ENCODE measurements at places on chromosomes 2 and 18. TPM values are rescaled to one million over a fixed set of nuclear protein-coding genes. Genes with fewer than 3 reads are reported as not detected.
A peak's percentile ranks its signal among the peaks of the same experiment; 100 is the strongest.

ABCG5 gene
- total RNA-seq: not detected

- no peak for DNase-seq
- no peak overlapping the region for H3K27ac ChIP-seq
- H3K36me3 ChIP-seq: no peaks in the 10 kb centered on the region
- H3K27me3 ChIP-seq: no peaks in the 10 kb centered on the region
Observed at GRCh38 chr2:163264341-163264740, 425.8 kb upstream of the KCNH7 start.

- no peaks in the 10 kb centered on the region for H3K27me3 ChIP-seq
- peak overlapping the region; percentile 99 for H3K27ac ChIP-seq
- H3K36me3 ChIP-seq: peaks cover 20% of the 10 kb centered on the region
- no peak for DNase-seq
- peak overlapping the region; percentile 96 for H3K4me3 ChIP-seq
Observed at GRCh38 chr2:219280651-219281050, 1.5 kb downstream of the DNAJB2 start.

DNA sequence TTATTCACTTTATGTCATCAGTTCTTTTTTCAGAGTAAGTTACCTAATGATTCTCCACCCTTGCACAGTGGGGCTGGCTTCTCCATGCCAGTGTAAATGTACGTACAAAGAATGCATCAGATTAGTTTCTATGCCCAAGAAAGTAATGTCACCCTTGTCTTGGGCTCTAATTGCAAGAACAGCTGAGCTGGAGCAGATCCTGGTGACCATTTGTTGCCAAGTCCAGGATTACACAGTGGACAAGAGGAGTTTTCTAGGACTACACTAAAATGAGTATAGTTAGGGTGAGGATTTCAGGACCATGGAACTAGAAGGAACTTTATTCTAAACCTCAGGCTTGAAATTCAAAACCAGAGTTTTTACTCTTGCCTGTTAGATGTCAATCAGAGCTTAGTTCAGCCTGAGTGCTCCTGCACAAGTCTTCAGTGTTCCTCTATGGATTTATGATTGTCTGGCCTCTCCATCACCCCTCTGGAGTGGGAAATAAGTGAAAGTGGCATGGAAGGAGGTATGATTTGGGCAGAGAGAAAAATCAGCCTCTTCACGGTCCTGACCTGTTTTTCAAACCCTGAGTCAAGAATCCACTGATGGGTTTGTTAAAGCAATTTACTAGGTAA lies 29.8 kb downstream of the PCBP1 start:
- no peak overlapping the region for H3K27ac ChIP-seq
- no peak for DNase-seq
- H3K27me3 ChIP-seq: no peaks in the 10 kb centered on the region
- peaks cover 46% of the 10 kb centered on the region for H3K4me1 ChIP-seq

MOGAT1 gene
- not detected for total RNA-seq

DNA sequence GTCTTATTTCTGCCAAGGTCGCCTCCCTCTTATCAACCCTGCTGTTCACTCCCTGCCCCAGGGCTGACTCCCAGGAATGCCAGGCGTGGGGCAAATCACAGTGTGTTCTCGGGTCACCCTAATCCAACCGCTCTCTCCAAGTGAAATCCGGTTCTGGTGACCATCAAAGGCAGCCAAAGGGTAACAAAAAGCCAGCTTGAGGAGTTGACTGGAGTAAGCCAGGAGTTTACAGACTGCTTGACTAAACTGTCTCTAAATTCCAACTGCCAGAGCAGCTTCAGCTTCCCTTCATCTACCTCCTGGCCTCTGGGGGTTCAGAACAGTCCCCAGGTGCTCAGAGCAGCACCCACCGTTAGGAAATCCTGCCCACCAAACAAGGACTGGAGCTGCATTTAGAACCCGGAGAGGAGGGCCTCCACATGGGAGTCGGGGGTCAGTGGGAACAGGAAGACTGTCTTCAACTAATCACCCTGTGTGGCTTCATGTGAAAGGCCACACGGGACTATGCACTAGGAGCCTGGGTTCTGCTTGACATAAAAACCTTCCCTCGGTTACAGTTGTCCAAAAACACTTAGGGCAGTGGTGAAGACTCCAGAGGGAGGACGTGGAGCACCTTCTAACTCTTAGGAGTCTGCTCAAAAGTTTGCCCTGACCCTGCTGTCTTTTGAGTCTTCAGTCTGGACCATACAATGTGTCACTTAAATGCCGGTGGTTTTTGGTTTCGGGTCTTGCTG lies 24.2 kb upstream of the MCFD2 start:
- H3K36me3 ChIP-seq: peaks cover 16% of the 10 kb centered on the region
- H3K4me3 ChIP-seq: peak overlapping the region; percentile 79
- peaks cover 44% of the 10 kb centered on the region for H3K4me1 ChIP-seq
- DNase-seq: no peak
- H3K27me3 ChIP-seq: no peaks in the 10 kb centered on the region
- H3K27ac ChIP-seq: peak overlapping the region; percentile 84

FSHR gene
- total RNA-seq: not detected

ERBB4 gene
- total RNA-seq: not detected

DNA sequence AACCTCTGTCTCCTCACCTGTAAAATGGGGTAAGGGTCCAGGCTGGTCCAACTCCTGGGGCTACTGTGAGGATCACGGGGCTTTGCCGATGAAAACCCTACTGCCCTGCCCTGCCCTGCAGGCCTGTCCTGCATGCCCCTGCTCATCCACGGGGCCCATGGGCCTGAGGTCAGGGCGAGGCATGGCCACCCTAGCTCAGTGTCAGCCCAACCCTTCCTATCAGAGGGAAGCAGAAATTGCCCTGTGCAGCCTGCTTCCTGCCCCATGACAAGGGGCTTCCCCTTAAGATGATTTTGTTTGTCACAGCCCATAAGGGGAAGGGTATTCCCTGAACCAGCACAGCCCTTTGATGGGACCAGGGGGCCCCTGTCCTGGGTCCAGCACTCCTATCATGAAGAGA lies 353.6 kb upstream of the ID2 start:
- H3K27me3 ChIP-seq: peaks cover 13% of the 10 kb centered on the region
- no peak overlapping the region for H3K27ac ChIP-seq
- no peak for DNase-seq
- peaks cover 54% of the 10 kb centered on the region for H3K4me1 ChIP-seq
- no peak overlapping the region for H3K4me3 ChIP-seq

CCDC178 gene
- total RNA-seq: not detected

GRCh38 chr2:224922142-224922727 lies 120.0 kb downstream of the DOCK10 start:
- H3K4me1 ChIP-seq: peaks cover 59% of the 10 kb centered on the region
- H3K27me3 ChIP-seq: no peaks in the 10 kb centered on the region
- H3K4me3 ChIP-seq: peak overlapping the region; percentile 6
- no peak for DNase-seq

GRCh38 chr2:74227646-74228045 lies 29.2 kb downstream of the MTHFD2 start:
- no peaks in the 10 kb centered on the region for H3K27me3 ChIP-seq
- H3K36me3 ChIP-seq: no peaks in the 10 kb centered on the region
- peaks cover 3% of the 10 kb centered on the region for H3K4me1 ChIP-seq

DNA sequence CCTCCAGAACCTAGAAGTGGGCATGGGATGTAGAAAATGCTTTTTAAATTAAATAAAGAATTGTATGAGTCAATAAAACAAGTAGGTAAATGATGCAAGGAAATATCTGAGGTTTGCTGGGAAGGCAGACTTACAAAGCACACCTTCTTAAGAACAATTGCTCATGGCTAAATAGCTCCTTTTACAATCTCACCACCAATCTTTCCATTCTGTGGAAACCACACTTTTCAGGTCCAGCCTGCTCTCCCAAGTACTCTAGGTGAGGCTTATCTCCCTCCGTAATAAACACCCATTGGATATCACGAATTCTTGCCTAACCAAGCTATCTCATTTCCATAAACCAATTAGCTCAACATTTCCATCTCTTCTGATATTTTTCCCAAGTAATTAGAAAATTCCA lies 91.5 kb upstream of the SLC8A1 start:
- DNase-seq: no peak
- H3K27ac ChIP-seq: no peak overlapping the region
- H3K4me3 ChIP-seq: no peak overlapping the region

COL4A4 gene
- 0.15 TPM for total RNA-seq

AFF3 gene
- 13.0 TPM for total RNA-seq

DNA sequence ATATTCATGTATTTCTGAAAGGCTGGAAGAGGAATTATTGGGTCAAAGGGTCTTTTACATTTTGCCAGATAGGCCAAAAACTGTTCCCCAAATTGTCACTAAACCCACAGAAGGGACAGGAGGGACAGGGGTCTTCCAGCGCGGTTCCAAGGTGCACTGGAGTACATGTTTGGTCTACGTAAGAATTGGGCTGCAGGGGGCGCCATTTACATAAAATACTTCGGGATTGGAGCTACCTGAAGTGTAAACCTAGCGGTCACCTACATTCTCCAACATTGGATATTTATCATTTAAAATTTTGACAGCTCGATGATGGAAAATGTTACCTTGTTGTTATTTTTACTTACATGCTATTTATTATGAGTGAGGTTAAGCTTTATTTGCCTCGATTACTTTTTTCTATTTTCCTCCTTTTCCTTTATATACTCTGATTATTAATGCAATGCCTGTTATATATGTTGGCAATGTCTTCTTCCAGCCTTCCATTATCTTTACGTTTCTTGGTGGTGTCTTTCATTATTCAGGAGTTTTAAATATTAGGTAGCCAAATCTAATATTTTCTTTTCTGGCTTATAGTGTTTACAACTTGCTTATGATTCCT lies 43.0 kb upstream of the RAB6C start:
- H3K36me3 ChIP-seq: no peaks in the 10 kb centered on the region
- H3K27ac ChIP-seq: no peak overlapping the region
- H3K27me3 ChIP-seq: peaks cover 28% of the 10 kb centered on the region
- no peaks in the 10 kb centered on the region for H3K4me1 ChIP-seq

- H3K36me3 ChIP-seq: no peaks in the 10 kb centered on the region
- H3K27ac ChIP-seq: no peak overlapping the region
- peaks cover 12% of the 10 kb centered on the region for H3K4me1 ChIP-seq
- no peak for DNase-seq
- no peaks in the 10 kb centered on the region for H3K27me3 ChIP-seq
Observed at GRCh38 chr2:177204417-177204816, 8.2 kb upstream of the HNRNPA3 start.

DNA sequence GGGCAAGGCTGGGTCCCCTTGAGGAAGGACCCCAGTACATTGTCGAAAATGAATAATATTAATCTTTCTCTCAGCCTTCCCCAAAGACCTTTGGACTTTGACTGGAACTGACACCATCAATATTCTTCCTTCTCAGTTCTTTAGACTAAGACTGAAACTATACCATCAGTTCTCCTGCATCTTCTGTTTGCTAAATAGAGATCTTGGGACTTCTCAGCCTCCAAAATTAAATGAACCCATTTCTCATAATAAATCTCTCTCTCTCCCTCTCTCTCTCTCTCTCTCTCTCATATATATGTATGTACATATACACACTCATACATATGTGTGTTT lies 39.7 kb upstream of the VRK2 start:
- no peaks in the 10 kb centered on the region for H3K4me1 ChIP-seq
- H3K36me3 ChIP-seq: no peaks in the 10 kb centered on the region
- no peak overlapping the region for H3K27ac ChIP-seq
- H3K4me3 ChIP-seq: no peak overlapping the region
- DNase-seq: no peak

DNA sequence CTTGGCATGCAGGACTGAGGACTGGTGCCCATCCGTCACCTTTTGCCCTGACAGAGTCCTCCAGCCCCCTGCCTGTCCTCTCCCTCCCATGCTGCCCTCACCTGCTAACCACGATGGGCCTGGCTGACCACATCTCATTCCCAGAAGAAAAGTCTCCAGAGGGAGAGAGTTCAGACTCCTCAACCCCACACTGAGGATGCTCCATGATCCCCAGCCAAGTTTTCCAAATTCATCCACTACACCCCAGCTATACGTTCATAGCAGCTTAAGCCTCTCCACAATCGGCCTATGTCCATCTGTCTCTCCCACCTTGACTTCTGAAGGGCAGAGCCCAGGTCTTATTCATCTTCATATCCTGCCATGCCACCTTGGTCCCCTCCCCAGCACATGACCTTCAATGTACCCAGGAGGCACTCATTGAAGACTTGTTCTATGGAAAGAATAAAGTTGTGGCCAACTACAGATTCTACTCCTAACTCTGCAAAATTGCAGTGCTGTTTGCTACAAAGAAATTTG lies 115.6 kb upstream of the ID2 start:
- no peak for DNase-seq
- peak overlapping the region; percentile 33 for H3K27ac ChIP-seq
- peaks cover 4% of the 10 kb centered on the region for H3K27me3 ChIP-seq
- H3K4me3 ChIP-seq: no peak overlapping the region
- no peaks in the 10 kb centered on the region for H3K36me3 ChIP-seq

DNA sequence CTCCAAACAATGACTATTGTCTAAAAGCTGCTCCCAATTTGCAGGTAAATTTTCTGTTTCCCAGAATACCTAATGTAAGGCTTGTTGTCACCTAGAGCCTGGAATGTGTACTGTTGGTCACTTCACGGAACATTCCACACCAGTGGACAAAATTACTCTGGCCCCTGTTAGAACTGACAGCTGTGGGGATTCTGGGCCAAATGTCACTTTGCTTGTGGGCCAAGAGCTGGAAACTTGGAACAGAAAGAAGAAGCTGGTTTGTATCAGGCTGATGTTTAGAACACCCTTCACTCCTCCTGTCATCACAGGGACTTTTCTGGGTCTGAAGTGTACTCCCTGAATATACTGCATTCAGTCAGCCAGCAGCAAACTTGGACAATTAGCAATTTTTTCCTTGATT lies 495.6 kb upstream of the SYT4 start:
- H3K4me1 ChIP-seq: no peaks in the 10 kb centered on the region
- H3K4me3 ChIP-seq: no peak overlapping the region
- no peak for DNase-seq

DNA sequence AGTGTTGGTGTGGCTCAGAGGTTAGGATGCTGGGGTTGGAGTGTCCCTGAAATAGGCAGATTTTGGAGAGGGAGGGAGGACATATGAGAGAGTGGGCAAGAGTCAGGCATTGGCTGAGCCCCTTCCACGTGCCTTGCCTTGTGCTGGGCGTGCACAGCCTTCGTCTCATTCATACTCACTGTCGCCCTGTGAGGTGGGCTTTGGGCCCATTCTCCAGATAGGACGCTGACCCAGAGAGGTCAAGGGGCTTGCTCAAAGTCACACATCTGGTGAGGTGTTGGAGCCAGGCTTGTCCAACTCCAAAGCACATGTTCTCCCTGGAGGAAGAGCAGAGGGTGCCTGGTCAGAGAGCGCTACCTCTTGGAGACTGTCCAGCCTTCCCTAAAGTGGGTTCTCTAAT lies 166.8 kb downstream of the DYSF start:
- peaks cover 4% of the 10 kb centered on the region for H3K27me3 ChIP-seq
- no peak overlapping the region for H3K4me3 ChIP-seq
- H3K4me1 ChIP-seq: no peaks in the 10 kb centered on the region
- no peak overlapping the region for H3K27ac ChIP-seq

TRIM43 gene
- total RNA-seq: not detected

DNA sequence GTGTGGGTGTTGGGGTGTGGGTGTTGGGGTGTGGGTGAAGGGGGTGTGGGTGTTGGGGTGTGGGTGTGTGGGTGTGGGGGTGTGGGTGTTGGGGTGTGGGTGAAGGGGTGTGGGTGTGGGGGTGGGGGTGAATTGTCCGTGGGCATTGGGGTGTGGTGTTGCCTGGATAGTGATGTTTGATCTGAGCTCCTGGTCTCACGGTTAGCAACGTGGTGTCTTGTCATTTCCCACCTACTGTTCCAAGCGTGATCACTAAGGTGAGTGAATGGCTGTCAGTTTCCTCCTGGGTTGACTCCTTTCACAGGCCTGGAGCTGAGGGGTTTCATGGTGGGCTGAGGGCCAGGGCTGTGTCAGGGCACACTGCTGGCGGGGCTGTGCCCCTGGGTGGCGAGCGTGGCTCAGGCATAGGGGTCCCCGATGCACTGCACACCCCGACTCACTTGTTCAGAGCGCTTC lies 27.2 kb downstream of the RTP5 start:
- H3K27ac ChIP-seq: no peak overlapping the region
- DNase-seq: no peak
- H3K36me3 ChIP-seq: peaks cover 2% of the 10 kb centered on the region
- peaks cover under 1% of the 10 kb centered on the region for H3K27me3 ChIP-seq
- H3K4me3 ChIP-seq: no peak overlapping the region
